ENCODE measurements at places on chromosomes 1 and 21. TPM values are rescaled to one million over a fixed set of nuclear protein-coding genes. Genes with fewer than 3 reads are reported as not detected.

DNA sequence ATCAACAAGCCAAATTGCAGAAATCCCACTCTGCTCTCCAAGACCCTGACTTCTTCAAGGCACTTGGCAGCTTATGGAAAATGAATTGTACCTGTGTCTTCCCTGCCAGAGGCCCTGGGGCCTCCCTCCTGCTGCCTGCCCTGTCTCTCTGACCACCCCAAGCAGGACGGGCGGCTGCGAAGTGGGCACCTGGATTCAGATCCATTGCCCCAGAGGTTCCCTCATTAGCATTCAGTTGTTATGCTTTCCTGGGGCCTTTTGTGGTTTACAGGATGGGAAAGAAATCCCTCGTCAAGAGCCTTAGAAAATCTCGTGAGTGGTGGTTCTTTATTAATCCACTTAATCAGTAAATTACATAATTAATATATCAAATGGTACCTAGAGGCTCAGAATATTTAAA is 179.3 kb downstream of the TNR start:
- no peak for ATAC-seq

DNA sequence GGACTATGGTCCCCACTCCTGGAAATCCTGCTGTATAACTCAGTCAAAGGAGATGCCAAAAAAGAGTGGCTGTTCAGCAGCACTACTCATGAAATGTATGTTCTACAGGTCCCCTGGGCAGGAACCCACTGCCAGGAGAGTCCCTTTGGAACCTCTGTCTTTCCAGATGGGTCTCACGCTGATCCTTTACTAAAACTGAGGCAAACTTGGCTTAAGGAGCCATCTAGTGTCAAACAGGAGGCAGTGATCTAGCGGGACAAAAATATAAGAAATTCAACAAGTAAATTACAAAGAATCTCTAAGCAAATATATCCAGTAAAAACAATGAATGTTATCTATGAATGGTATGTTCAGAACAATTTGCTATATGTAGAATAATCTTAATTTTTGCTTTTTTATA is 80.5 kb upstream of the PRMT6 start:
- ATAC-seq = no peak

DNA sequence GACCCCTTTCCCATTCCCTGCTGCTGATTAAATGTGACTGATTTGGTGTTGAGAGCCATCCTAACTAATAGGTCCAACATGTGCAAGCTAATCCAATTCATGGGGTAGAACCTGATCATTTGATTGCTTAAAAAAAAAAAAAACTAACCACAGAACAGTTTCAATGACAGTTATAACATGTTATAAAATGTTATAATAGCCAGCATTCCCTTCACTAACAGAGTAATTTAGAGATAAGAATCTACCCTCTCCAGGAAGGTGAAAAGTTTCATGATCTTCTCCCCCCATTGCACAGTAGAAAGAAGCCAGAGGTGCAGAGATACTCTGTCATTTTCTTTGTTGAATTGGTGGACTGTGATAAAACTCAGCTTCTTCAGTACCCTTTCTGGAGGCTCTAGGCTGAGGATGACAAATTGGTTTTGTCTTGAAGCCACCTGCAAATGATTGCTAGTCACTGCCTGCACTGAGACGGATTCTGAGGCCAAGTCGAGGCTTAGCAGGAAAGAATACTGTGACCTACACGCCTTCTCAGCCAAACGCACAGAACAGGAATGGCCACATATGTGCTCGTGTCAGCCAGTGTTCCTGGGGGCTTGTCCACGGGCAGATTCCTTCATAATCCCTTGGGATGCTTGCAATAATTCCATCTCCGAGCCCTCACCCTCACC is 215.7 kb upstream of the IRF2BP2 start:
- peak; percentile 78 for ATAC-seq

DNA sequence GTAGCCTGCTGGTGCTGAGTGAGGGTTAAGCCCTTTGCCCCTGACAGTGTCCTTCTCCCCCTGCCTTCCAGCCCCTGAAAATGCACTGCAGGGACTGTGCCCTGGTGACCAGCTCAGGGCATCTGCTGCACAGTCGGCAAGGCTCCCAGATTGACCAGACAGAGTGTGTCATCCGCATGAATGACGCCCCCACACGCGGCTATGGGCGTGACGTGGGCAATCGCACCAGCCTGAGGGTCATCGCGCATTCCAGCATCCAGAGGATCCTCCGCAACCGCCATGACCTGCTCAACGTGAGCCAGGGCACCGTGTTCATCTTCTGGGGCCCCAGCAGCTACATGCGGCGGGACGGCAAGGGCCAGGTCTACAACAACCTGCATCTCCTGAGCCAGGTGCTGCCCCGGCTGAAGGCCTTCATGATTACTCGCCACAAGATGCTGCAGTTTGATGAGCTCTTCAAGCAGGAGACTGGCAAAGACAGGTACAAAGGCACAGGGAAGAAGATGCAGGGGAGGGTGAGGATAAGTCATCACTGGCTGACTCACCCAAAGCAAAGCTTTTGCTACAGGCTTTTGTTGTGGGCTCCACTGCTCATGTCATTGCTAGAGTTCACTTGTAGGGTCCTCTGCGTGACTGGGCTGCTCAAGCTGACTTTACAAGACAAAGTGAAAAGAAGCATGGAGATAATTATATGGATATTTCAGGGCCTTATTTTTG is 174.9 kb downstream of the PIGK start:
- no peak for ATAC-seq

DNA sequence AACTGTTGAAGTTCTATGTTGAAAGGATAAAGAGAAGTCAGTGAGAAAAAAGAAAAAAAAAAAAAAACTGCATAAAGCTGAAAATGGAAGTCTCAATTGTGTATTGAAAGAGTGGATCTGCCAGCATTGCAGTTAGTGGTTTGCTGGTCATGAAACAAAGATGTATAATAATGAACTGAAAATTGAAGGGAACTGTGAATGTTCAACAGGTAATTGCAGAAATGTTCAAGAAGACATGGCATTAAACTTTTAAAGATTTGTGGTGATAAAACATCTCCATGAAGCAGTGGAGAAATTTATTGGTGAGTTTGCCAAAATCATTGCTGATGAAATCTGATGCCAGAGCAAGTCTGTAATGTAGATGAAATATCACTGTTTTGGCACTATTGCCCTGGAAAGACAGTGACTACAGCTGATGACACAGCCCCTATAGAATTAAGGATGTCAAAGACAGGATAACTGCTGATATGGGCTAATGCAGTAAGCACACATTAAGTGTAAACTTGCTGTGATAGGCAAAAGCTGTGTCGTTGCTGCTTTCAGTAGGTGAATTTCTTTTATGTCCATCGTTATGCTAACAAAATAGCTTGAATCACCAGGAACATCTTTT is 71.0 kb downstream of the RD3 start:
- no peak for ATAC-seq

DNA sequence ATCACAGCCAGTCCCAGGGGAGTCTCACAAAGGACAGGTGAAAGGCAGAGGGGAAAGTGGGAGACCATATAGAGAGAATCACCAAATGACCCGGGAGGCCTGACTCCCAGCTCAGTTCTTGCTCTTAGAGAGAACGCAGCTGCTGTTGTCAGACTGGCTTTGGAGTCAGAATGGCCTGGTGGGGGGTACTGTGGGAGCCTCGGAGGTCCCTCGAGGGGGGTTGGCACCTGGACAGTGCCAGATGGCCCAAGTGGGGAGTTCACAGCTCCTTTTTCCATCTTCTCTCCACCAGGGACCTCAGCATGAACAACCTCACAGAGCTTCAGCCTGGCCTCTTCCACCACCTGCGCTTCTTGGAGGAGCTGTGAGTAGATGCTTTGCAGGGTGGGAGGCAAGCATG is 31.5 kb downstream of the LGR6 start:
- no peak for ATAC-seq

GRCh38 chr1:202315576-202316168 is 26.1 kb downstream of the UBE2T start:
- ATAC-seq = peak; percentile 81

DNA sequence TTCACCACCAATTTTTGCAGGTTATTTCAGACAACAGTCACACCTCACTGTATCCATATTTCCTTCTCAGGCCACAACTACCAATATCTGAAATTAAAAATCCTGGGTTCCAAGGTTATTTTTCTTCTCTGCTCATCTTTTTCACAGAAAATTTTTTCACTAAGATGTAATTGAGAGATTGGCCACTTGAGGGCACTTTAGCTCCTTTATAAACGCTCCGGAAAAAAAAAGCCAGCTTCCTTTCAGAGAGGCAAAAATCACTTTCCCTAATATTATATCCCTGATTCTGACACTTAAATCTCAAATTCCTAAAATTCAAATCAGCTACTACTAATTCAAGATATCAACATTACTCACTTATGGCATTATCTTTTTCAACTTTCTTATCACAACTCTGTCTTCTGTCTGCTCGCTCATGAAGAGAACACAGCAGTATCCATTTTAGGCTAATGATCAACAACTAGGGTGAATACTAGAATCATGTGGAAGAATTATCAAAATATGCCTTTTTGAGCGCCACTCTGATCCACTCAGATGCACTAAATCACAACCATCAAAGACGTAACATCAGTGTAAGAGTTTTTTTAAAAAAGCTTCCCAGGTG is 101.4 kb upstream of the RGS1 start:
- no peak for ATAC-seq

- no peak for ATAC-seq
Observed at GRCh38 chr1:237134929-237135328, 92.9 kb downstream of the RYR2 start.

DNA sequence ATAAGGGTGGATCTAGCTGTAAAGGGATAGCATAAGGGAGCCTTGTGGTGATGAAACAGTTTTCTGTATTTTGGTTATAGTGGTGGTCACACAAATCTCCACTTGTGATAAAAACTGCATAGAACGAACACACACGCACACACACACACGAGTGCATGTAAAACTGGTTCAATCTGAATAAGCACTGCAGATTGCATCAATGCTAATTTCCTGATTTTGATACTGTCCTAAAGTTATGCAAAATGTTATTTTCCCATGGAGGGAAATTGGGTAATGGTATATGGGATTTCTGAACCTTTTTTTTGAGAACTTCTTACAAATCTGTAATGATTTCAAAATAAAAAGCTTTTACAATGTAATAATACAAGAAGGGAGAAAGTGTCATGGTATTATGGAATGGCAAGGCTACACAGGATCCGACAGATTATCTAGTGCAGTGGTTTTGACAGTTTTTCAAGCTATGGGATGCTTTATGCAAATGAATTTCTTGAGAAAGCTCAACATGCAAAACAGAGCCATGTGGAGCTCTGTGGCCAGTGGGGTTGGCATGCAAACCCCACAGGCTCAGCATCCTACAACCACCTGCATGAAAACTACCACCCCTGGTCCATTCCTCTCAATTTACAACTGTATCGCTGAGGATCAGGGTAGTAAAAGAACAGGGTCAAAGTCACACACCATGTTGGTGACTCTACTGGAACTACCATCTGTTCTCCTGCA is 18.8 kb downstream of the SLC41A1 start:
- no peak for ATAC-seq

- no peak for ATAC-seq
Observed at GRCh38 chr1:119084798-119085197, 55.7 kb downstream of the WARS2 start.

GRCh38 chr1:17405898-17406759 is 33.3 kb downstream of the RCC2 start:
- peak; percentile 71 for ATAC-seq

DNA sequence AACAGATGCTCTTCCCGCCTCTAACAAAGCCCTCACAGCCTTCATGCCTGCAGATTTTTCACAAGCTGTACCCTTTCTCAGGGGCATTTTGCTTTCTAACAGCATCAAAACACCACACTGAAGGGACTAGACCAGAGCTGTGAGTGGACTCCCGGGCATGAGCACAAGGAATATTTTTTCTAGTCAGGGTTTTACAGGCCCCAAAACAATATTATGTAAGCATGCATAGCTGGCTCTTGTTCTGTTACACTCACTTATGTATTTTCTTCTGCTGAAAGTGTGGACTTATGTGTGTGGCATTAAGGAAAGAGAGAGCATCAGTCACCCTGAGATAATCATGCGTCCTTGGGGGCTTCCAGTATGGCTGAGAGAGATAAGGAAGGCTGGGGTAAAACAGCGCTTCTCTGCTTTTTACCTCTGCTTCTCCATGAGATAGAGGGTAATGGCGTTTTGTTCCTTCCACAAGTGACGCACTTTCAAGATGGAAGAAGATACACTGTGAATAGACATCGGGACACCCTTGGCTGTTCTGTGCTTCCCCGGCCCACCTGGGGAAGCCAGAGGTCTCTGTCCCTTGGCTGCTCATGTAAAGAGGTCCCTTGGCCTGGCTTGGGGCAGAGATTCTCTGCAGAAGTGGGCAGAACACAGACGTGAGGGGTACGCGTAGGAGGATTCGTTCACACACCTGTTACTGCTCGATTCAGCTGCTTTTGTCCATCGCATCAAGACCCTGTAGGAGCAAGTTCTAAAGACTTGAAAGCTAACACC is 266.7 kb upstream of the RAB4A start:
- no peak for ATAC-seq

GRCh38 chr1:24117722-24118409 is 5.9 kb upstream of the MYOM3 start:
- peak; percentile 75 for ATAC-seq

DNA sequence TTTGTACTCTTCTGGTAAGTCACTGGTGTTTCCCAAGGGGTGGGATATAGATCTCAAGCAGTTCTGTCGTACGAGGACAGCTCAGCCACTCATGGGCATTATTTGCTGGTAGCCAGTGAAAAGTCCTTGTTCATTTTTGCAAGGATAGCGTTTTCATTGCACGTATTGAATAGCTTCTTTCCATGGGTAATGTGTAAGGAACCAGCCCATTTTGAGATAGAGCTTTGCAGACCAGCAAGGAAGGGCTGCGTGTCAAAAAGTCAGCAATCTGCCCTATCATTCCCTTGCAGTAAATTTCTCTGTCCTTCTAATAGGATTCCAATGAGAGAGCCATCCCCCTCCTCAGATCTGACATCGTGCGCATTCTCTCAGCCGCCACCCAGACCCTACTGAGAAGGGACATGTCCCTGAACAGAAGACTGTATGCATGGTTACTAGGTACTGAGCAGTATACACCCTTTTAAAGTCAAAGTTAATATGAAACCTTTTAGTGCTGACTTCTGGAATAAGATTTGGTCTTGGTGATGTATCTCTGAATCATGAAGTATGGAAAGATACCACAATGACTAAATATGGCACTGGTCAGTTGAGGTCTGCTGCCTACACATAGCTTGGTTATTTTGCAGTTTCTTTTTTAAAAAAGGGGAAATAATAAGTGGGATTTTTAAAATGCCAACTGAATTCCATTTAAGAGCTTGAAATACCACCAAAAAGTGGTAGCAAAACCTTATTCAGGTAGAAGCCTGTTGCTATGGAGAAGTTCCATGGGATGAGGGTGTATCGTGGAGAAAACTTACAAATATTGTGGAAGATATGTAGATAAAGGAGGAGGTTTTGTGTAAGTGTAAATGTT is 55.3 kb downstream of the DOP1B start:
- ATAC-seq = no peak

GRCh38 chr21:16076465-16076864 is 346.7 kb downstream of the USP25 start:
- ATAC-seq = no peak

KIF26B gene
- 0.56 TPM for total RNA-seq

FAM3B gene
- 23.3 TPM for total RNA-seq

ERVH48-1 gene
- total RNA-seq = not detected

CFAP45 gene
- total RNA-seq = 1.5 TPM

CYP4A11 gene
- not detected for total RNA-seq

SHISAL2A gene
- total RNA-seq = 0.36 TPM
